ENCODE measurements at places on chromosomes 16 and 17.

GRCh38 chr17:80352991-80353665, 61.8 kb upstream of the ENDOV start:
- DNase-seq = no peak

DNA sequence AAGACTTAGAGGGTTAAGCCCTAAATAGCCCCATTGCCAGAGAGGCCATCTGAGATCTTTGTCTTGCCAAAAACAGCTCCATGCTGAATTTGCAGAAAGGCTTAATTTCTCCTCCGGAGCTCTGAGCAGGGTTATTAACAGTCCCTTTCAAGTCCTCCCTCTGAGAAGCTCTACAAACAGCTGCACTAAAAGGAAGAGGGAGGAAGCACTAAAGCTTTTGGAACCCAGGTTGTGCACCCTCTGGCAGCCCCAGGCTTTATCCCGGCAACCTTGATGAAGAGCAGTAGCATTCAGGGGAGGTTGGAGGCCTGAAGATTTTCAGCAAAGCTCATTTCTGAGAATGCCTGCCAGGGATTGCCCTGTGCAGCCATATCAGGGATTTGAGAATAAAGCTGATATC, 554.7 kb downstream of the RBFOX1 start:
- no peak for DNase-seq

GRCh38 chr16:27085182-27085581, 18.5 kb downstream of the C16orf82 start:
- DNase-seq = no peak

DNA sequence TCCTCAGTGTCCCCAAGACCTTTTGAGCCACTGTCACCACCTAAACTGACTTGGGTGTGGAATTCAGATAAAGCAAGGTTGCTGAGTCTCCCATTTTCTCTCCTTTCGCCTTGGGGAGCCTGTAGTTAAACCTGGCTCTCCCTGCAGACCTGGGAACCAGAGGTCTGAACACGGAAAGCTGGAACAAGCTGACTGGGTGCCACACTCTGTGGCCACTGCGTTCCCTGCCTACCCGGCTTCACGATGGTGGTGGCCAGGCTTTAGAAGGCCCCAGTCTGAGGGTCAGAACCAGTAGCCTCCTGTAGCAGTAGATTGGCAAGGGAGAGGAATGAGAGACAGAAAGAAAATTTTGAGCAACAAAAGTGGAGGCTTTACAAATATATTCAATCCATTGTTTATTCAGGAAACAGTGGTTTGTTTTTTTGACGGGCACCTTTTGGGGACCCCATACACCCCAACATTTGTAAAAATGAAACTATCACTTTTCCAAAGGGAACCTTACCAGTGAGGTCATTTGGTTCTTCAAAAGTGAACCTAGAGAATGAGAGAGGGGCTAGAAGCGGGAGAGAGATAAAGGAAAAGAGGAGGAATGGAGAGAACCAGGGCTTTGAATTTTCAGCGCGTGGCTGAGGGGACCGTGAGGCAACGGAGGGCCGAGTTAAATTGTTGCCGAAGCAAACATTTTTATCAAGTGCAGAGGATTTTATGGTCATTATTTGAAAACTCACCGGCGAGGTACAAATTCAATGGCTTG, 1.8 kb upstream of the HOXB8 start:
- DNase-seq = no peak

- DNase-seq = no peak
Observed at GRCh38 chr16:58938811-58939210, 204.7 kb upstream of the GOT2 start.

DNA sequence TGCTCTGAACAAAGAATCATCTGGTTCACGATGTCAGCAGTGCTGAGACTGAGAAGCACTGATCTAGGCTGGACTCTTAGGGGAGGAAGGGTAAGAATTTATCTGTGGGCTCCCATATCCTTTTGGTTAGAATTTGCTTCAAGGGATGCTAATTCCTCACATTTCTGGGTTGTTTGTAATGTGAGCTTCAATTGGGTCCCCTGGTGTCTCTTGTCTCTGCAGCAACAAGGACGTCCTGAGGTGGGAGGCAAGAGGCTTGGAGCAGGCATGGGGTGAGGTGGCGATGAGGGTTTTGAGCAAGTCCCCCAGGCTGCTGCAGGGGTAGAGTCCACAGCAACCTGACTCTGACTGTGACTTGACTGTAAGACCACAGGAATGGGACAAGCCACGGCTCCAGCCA, 213.8 kb upstream of the NLRP1 start:
- no peak for DNase-seq

DNA sequence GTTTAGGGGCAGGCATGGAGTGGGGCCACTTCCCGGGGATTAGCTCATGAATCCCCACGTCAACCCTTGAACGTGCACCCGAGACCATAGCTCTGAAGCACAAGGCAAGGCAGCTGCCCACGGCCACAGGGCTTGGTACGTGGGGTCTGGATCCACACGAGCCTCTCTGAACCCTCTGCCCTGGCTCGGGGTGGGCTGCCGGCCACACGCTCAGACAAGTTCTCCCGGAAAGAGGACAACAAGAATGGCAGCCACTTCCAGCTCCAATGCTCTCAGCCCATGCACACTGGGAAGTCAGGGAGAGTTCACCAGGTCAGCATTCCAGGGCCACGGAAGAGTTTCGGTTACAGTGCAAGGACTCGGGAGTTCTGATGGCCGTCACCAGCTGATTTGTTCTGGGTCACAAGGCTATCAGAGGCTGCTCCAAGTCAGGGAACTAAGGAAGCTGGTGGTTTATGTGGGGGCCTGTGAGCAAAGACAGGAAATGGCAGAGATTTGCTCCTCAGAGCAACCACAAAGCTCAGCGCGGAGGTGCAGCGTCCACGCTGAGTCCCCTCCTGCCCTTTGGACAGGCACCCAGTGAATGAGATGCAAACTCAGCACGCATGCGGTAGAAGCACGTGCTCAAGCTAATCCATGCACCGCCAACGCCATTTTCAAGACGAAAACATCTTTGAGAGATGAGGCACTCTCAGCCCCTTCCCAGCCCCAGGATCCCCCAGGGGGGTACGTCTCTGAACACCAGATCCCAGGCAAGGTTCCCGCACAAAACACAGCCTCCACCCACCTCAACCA, 356.4 kb downstream of the FOXL1 start:
- DNase-seq = no peak

DNA sequence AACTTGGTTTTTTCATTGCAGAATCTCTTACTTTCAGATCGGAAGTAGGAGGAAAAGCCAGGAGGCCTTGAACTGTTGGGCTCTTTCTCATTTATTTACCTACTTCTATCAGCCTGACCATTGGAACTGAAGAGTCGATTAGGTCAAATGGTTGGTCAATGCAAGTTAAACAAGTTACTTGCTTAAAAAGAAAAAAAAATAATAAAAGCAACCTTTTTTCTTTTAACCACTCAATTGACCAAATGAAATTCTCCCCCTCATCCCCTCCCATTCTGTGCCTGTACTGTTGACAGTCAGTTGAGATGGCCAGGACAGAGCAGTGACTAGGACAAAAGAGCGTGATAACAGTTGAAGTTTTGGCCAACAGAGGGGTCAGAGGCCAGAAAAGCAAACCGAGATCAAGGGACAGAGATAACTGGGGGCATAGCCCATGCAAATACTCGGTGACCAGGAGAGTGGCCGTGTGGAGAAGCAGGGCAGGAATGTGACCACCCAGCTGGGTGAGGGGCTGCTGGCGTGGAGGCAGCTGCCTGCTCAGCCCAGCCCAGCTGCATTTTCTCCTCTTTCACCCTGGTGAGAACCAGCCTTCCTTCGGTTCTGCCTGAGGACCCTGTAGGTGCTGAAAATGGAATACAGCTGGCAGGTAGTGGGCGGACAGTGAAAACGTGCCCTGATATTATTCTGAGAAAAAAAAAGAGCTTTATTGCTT, 72.2 kb downstream of the HS3ST3B1 start:
- no peak for DNase-seq

GRCh38 chr17:74892974-74893911, at the start of gene FADS6:
Gene FADS6 (minus strand): TSS chr17:74893633. CDS start chr17:74893595, 38 bp downstream.
- DNase-seq = no peak

Data from DMS 273 treated with DMSO at 0.1 percent for 48 hours (cell line).